Astrocyte (in vitro differentiated cells and primary cell): ENCODE measurements at places on chromosomes 7 and 10. TPM values are rescaled to one million over a fixed set of nuclear protein-coding genes. Genes with fewer than 3 reads are reported as not detected.
A peak's percentile ranks its signal among the peaks of the same experiment; 100 is the strongest.

DNA sequence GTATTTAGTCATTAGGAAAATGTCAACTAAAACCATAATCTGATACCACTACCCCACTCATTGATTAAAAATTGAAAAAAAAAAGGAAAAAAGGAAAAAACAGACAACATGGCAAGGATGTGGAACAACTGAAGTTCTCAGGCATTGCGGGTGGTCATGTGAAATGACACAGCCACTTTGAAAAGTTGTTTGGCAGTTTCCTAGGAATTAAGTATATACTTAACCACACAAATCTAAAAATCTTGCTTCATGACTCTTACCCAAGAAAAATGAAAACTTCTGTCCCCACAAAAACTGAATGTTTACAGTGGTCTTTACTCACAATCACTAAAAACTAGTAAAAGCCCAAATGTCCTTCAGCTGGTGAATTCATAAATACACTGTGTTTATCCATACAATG is 254.5 kb downstream of the AHR start:
- no peaks in the 10 kb centered on the region for H3K36me3 ChIP-seq
- peak; percentile 43 for DNase-seq
- H3K4me1 ChIP-seq, result no peaks in the 10 kb centered on the region
- H3K27me3 ChIP-seq, result no peaks in the 10 kb centered on the region

- H3K27ac ChIP-seq, result no peak overlapping the region
- DNase-seq, result no peak
- no peaks in the 10 kb centered on the region for H3K4me1 ChIP-seq
- H3K36me3 ChIP-seq, result no peaks in the 10 kb centered on the region
Observed at GRCh38 chr7:46613116-46613515, 692.0 kb upstream of the IGFBP3 start.

GRCh38 chr7:117645481-117646165 is 165.8 kb downstream of the CFTR start:
- H3K4me1 ChIP-seq, result peaks cover 11% of the 10 kb centered on the region
- no peaks in the 10 kb centered on the region for H3K36me3 ChIP-seq
- no peaks in the 10 kb centered on the region for H3K27me3 ChIP-seq
- H3K4me3 ChIP-seq, result no peak overlapping the region

- no peak for DNase-seq
- no peak overlapping the region for H3K4me3 ChIP-seq
- H3K4me1 ChIP-seq, result peaks cover 40% of the 10 kb centered on the region
- H3K27me3 ChIP-seq, result no peaks in the 10 kb centered on the region
- H3K27ac ChIP-seq, result peak overlapping the region; percentile 96
Observed at GRCh38 chr7:130372402-130373165, 7.7 kb upstream of the CPA1 start.

DNA sequence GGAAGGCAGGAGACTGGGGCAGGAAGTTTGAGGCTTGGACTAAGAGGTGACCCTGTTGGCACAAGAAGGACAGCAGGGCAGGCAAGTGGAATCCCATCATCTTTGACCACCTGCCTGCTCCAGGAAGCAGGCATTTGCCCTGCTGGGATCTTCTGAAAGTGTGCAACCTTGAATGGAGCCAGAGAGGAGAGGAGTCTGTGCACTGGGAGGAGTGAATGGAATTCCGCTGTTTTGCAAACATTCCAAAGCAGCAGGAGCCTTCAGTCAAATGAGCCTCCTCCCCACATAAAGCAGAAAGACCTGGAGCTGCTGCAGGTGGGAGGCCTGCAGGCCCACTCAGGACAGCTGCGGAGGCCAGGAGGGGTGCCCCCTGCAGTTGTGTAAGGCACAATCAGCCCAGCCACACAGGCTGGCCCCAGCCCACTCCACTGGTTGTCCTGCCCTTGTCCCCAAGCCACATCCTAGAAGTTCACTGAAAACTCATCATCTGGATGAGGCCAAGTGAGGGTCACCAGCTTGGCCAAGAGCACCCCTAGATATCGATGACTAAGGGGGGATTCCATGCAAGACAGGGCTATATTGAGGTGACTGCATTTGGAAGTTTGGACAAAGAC is 249.5 kb downstream of the RPS24 start:
- no peak for DNase-seq
- peaks cover 8% of the 10 kb centered on the region for H3K27me3 ChIP-seq
- no peak overlapping the region for H3K27ac ChIP-seq
- no peaks in the 10 kb centered on the region for H3K4me1 ChIP-seq
- H3K4me3 ChIP-seq, result no peak overlapping the region

DNA sequence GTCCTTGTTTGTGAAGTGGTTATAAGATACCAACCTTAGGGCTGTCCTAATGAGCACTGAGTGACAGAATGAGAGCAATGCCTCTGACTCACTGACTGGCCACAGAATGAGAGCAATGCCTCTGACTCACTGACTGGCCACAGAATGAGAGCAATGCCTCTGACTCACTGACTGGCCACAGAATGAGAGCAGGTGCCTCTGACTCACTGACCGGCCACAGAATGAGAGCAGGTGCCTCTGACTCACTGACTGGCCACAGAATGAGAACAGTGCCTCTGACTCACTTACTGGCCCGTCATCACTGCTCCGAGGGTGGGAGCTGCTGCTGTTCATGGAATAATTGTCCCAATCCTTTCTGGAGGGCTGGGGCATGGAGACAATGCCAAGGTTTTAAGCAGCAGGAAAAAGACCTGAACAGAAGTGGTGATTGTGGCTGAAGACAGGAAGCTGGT is 265.2 kb upstream of the PPP2R2D start:
- no peak for DNase-seq
- no peaks in the 10 kb centered on the region for H3K36me3 ChIP-seq
- H3K27ac ChIP-seq, result no peak overlapping the region
- H3K4me1 ChIP-seq, result no peaks in the 10 kb centered on the region
- H3K4me3 ChIP-seq, result no peak overlapping the region

GRCh38 chr7:139762886-139763285 is 14.9 kb downstream of the HIPK2 start:
- DNase-seq, result peak; percentile 59
- H3K36me3 ChIP-seq, result no peaks in the 10 kb centered on the region
- no peaks in the 10 kb centered on the region for H3K27me3 ChIP-seq
- H3K4me3 ChIP-seq, result no peak overlapping the region
- peak overlapping the region; percentile 5 for H3K27ac ChIP-seq
- H3K4me1 ChIP-seq, result peaks cover 12% of the 10 kb centered on the region

- peaks cover 22% of the 10 kb centered on the region for H3K4me1 ChIP-seq
- H3K27me3 ChIP-seq, result no peaks in the 10 kb centered on the region
- H3K4me3 ChIP-seq, result no peak overlapping the region
- peaks cover 2% of the 10 kb centered on the region for H3K36me3 ChIP-seq
Observed at GRCh38 chr10:128063736-128064107, 62.5 kb downstream of the MKI67 start.

DNA sequence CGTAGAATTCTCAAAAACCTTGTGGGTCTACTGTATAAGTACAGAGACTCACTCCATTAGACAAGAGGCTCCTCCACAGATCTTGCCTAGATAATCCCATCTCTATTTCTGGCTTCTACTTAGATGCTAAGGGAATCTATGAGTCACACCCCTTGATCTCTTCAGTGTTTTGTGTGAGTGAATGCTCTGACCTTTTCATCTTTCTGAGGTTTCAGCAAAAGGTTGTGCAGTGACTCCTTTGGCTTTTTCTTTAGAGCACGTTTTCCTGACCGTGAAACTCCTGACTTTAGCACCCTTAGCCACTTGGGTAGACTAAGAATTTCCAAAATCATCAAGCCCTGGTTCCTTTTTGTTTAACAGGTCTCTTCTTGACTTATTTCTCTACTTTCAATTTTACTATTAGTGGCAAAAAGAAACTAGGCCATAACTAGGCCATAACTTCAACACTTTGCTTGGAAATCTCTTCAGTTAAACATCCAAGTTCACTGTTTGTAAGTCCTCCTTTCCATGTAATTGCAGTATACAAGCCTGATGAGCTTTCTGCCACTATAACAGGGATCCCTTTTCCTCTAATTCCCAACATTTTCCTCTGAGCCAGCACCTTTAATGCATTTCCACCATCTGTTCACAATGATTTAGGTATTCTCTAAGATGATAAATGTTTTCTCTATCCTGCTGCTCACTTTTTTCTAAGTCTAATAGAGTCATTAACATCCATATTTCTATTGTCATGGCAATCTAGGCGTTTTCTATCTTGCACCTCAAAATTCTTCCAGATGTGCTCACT is 19.4 kb downstream of the COPG2 start:
- no peak overlapping the region for H3K4me3 ChIP-seq
- no peaks in the 10 kb centered on the region for H3K27me3 ChIP-seq
- peak; percentile 90 for DNase-seq
- H3K36me3 ChIP-seq, result no peaks in the 10 kb centered on the region
- no peak overlapping the region for H3K27ac ChIP-seq
- H3K4me1 ChIP-seq, result peaks cover 11% of the 10 kb centered on the region

DNA sequence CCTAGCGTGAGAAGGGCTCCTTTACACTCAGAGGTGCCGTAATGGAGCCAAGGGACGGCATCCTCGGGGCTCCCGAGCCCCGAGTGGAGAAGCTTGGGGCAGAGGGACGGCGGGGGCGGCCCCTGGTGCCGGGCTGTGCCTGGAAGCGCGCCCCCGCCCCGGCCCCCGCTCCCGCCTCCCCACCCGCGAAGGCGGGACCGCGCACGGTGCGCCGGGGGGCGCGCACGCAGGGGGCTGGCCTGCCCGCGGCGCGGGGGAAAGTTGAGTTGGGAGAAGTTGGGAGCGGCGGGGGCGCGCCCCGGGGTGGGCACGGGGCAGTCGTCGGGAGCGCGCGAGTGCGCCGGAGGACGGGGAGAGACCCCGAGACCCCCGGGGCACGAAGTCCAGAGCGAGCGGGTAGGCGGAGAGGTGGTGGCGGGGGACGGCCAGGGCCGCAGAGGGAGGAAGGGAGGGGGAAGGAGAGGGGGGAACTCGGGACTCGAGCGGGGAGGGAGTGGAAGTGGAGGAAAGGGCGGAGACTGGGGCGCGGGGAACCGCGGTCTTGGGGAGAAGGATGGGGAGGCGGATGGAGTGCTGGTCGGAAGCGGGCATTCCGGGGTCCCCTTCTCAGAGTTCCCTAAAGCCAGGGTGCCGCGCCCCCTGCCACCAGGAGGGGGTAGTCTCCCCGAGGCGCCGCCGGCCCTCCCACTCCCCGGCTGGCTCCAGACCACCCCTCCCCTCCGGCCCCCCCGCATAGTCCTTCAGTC is at the start of gene SLC4A2:
SLC4A2 (plus strand) TSS at position 223 of the 746 bp plus-strand sequence. CDS start 2,399 bp downstream, outside the sequence.
- H3K36me3 ChIP-seq, result no peaks in the 10 kb centered on the region
- no peak for DNase-seq
- no peaks in the 10 kb centered on the region for H3K27me3 ChIP-seq
- H3K27ac ChIP-seq, result peak within 1 kb of the TSS; percentile 93
- peak within 1 kb of the TSS; percentile 80 for H3K4me3 ChIP-seq

DNA sequence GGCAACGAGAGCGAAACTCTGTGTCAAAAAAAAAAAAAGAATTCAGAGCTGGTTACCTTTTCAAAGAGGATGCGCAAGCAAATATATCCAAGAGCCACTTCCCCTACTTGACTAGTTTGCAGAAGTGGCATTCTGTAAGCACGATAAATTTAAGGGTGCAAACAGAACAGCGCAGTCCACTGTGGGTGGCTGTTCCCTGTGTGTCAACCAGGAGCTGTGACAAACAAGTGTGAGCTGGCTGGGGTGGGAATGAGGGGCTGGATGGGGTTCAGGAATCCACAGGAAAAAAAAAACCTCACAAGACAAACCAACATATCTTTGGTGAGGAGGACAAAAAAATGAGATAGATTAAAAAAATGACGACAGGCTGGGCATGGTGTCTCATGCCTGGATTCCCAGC is 15.9 kb downstream of the GUSB start:
- no peaks in the 10 kb centered on the region for H3K4me1 ChIP-seq
- H3K27ac ChIP-seq, result no peak overlapping the region
- DNase-seq, result no peak
- peaks cover 27% of the 10 kb centered on the region for H3K36me3 ChIP-seq
- no peaks in the 10 kb centered on the region for H3K27me3 ChIP-seq

DNA sequence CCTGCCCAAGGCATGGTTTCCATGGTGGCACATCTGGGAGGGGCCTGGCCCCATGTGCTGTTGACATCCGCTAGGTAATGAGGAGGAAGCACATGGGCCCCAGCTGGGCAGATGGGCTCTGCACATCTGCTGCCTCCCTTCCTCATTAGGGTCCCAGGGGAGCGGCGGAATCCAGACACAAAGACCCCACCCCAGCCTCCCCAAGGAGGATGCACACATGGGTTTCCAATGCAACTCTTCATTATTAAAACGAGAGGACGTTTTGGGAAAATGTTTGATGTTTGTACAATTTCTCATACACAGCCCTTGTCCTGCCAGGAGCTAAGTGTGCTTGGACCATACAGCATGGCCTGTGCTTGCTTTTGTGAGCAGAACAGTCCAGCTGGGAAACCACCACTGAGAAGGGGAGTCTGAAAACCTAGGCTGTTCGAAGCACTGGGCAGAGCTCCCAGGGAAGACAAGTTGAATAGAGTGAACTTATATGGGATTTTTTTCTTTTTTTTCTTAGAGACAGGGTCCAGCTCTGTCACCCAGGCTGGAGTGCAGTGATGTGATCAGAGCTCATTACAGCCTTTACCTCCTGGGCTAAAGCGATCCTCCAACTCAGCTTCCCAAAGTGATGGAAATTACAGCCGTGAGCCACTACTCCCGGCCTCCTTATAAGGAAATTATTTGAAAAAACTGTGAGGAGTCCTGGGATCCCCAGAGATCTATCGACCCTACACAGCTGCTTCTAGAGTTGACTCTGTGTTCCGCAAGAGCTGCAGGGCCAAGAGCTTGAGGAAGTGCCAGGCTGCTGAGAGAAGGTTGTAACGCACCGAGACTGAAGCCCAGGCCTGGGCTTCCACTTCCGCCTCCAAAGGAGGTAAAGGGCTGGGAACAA is 23.4 kb downstream of the FAM107B start:
- H3K27me3 ChIP-seq, result peaks cover 16% of the 10 kb centered on the region
- no peaks in the 10 kb centered on the region for H3K36me3 ChIP-seq
- H3K4me3 ChIP-seq, result no peak overlapping the region
- no peak overlapping the region for H3K27ac ChIP-seq

GRCh38 chr10:31099664-31100063 is 68.0 kb upstream of the ZNF438 start:
- no peaks in the 10 kb centered on the region for H3K27me3 ChIP-seq
- H3K27ac ChIP-seq, result no peak overlapping the region
- peaks cover 31% of the 10 kb centered on the region for H3K4me1 ChIP-seq
- no peak overlapping the region for H3K4me3 ChIP-seq
- DNase-seq, result peak; percentile 57

DNA sequence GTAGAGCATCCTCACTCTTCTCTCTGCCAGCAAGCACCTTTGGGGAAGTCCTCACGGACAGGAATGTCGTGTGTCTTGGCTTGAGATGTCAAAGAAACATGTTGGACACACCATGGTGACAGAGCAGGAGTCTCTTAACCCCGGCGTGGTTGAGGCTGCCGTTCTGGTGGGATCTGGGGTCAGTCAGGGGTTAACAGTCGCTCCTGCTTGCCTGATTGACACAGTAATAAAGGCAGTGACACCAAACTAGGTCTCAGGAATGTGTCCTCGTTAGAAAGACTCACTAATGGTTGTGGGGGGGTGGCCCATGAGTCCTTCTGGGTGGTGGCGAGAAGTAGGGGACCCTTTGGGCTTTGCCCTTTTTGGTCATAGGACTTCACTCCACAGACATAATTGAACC is 69.0 kb downstream of the TCF7L2 start:
- no peak overlapping the region for H3K27ac ChIP-seq
- H3K4me1 ChIP-seq, result peaks cover 3% of the 10 kb centered on the region

PITX3 gene
- 1.6 and 1.7 TPM in 2 replicates for total RNA-seq

VGF gene
- 40.5 and 51.8 TPM in 2 replicates for total RNA-seq

ELAPOR2 gene
- total RNA-seq, result 23.9 and 25.2 TPM in 2 replicates

PRPS1L1 gene
- not detected in 2 replicates for total RNA-seq

SERPINE1 gene
- 1,303 and 1,496 TPM in 2 replicates for total RNA-seq

CYP26C1 gene
- total RNA-seq, result not detected in 2 replicates

OR2A12 gene
- total RNA-seq, result not detected in 2 replicates

ANXA8 gene
- total RNA-seq, result 0.55 and 1.0 TPM in 2 replicates

SGCE gene
- total RNA-seq, result 33.4 and 38.3 TPM in 2 replicates

SLC18A3 gene
- 1.0 and 4.6 TPM in 2 replicates for total RNA-seq

GIMAP5 gene
- 0.14 TPM in 1 of 2 replicates, not detected in the other for total RNA-seq

TAS2R5 gene
- 1.3 and 1.5 TPM in 2 replicates for total RNA-seq
